ENCODE measurements at places on chromosomes 12 and 14.

GRCh38 chr12:121511916-121512315 is 68.9 kb downstream of the KDM2B start:
- DNase-seq: no peak

DNA sequence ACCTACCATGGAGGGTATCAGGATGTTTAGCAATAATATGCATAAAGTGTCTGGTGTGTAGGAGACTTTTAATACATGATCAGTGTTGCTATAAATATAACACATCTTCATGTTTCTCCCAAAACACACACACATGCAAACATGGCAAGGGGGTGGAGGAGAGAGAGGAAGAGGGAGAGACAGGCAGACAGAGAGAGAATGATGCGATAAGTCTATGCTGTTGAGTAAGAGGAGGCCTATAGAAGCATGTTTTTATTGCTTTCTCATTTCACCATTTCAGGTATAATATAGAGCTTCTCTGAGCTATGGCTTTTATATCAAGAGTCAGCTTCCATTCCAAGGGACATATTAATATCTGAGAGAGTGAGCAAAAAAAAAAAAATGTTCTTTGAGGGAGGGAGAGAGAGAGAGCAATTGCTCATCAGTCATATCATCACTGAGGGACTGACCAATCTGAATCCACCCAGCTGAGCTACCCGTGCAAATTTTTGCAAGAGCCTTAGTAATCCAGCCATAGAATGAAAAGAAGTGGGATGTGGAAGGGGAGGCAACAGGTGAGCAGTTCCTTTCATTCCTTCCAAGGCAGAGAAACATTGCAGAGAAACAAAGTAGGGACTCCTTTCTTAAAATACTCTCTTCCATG is 54.8 kb upstream of the RASSF8 start:
- no peak for DNase-seq

- DNase-seq: no peak
Measured at GRCh38 chr12:15323480-15323879, 1.2 kb downstream of the PTPRO start.

- DNase-seq: no peak
Measured at GRCh38 chr14:90985601-90986242, 74.7 kb downstream of the RPS6KA5 start.

DNA sequence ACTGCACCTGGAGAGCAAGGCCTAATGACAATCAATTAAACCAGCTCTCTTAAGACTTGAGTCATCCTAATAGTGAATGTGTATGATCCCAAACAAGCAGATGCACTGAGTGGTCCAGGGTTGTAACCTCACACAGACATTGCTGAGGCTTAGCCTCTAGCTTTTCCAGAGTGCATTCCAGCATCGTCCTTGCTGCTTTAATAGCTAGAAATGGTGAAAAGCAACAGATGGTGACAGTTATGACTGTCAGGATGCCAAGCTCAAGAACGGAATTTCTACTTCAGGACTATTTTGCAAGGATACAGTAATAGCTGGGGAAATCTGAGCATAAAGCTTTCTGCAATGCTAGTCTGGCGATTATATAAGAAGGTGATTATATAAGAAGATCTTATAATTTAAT is 34.6 kb downstream of the PTPRR start:
- no peak for DNase-seq

GRCh38 chr12:90360300-90360699 is 594.7 kb downstream of the CCER1 start:
- no peak for DNase-seq

- DNase-seq: no peak
Measured at GRCh38 chr14:20801726-20802125, 918 bp downstream of the RNASE1 start.

GRCh38 chr14:104092931-104093365 is 7.4 kb downstream of the ASPG start:
- DNase-seq: no peak

DNA sequence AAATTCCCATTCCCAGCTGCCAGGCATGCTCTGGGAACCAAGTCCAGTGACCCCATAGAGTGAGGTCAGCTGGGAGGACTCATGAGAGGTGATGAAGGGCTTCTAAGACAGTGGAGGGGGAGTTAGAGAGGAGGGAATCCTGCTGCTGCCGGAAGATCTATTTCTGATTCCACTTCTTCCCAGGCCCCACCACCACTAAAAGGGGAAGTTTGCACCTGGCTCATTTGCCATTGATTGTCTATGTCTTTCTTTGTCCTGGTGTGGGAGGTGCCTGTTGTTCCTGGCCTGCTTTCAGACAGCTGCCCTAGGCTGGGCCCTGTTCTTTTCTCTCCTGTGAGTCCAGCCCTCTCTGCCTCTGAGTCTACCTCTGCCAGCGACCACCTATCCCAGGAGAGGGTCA is 3.0 kb upstream of the KRT6A start:
- DNase-seq: no peak

DNA sequence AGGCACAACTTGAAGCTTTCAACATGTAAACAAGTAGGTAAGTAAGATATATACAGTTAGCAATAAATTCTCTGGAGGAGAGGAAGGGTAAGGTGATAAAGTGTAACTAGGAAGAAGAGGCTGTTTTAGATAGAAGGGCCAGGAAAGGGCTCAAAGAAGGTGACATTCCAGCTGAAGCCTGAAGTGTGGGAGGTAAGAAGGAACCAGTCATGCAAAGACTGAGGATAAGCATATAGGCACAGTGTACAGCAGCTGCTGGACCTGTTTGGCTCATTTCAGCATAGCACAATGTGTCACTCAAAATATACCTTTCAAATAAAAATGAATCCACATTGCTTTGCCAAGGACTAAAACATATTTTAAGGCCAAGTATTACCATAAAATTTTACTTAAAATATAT is 28.6 kb upstream of the ARL1 start:
- no peak for DNase-seq

- no peak for DNase-seq
Measured at GRCh38 chr14:48714366-48714765, 871.8 kb downstream of the RPS29 start.

- no peak for DNase-seq
Measured at GRCh38 chr12:21718403-21718802, 56.1 kb downstream of the KCNJ8 start.

- DNase-seq: no peak
Measured at GRCh38 chr14:64826845-64827244, 52.9 kb downstream of the SPTB start.

DNA sequence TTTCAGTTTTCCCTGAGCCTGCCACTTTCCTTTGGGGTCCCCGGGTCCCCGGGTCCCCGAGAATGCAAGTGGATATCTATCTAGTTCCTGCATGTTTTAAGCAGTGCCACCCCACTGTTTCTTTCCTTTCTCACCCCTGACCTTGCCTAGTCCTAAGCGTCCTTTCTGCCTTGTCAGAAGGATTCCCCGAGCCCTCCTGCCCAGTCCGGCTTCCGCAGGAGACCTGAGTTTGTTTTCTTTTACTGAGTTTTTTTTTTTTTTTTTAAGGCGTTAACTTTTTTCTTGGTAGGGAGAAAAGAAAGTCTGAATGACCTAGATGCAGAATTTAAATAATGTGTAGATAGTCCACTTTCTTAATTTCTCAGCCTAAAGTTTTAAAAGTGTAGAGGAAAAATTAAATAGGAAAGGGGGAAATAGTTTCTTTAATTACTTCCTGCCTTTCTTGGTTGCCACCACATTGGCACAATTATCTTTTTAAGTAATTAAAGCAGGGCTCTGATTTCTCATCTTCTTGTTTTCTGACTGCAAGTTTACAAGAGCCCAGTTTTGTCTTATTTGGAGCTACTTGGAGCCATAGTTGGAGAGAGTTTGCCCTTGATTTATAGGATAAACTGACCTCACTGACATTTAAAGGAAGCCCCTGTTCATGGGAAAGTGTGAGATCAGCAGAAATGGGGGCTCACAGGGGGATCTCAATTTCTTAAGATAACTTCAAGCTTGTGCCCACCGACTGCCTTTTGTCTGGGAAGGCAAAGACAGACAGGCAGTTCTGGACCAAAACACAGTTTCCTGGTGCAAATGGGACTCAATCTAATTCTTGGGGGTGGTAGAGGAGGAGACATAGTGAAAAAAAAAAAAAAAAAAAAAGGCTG is 2.9 kb downstream of the PAX9 start:
- DNase-seq: no peak

DNA sequence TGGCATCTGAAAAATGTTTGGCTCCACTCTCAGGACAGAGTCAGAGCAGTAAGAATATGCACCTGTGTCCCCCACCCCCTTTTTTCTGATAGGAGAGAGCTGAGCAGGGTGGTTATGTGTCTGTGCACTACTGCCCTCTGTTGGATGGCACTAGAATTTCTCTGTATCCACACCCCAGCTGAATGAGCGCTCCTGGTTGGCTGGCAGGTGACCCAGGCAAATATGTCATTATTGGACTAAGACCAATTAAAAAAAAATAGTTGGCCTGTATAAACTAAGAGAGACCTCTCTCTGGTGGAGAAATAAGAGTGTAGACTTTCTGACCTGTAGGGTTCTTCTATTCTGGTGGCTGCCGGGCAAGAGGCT is 107.0 kb downstream of the PTCSC3 start:
- peak; percentile 23 for DNase-seq

DNA sequence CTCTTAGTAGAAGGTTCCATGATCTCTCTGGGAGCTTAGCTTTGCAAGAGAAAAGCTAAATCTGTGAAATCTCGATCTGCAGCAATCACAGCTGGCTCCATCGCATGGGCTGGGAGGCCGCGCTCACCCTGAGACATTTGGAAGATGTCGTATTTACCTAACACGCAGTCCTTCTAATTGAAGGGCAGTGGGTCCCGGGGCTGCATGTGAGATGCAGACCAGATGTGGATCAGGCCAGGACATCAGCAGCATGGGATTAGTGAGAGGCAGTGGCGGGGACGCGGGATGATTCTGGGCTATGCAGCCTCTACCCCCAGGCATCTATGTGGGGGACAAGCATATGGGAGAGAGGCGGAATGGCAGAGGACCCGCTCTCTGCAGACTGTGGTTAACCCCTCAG is 312.4 kb upstream of the RTL1 start:
- no peak for DNase-seq

GRCh38 chr14:97116546-97116945 is 319.4 kb downstream of the VRK1 start:
- DNase-seq: no peak

- DNase-seq: peak; percentile 13
Measured at GRCh38 chr14:39762576-39763401, 330.6 kb upstream of the FBXO33 start.

DNA sequence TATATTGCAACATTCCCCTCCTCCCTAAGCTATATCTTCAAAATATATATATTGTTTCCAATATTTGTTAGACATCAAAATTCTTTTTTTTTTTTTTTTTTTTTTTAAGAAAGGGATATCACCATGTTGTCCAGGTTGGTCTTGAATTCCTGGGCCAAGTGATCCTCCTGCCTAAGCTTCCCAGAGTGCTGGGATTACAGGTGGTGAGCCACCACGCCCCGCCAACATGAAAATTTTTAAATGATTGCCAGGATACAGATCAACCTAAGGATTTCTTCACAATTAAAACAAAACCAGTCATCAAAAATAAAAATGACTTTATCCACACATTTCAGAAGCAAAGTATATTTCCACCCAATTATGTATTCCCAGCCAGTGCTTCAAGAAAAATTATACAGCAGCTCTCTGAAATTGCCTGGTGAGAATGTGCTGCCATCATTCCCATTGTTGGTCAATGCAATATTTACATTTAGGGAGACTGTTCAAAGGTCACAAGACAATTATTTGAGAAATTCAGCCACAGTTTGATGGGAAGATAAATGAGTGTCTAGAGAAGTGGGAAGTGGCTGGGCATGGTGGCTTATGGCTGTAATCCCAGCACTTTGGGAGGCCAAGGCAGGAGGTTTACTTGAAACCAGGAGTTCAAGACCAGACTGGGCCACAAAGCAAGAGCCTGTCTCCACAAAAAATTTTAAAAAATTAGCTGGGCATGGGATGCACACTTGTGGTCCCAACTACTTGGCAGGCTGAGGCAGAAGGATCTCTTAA is 141.7 kb upstream of the AMIGO2 start:
- peak; percentile 69 for DNase-seq

DNA sequence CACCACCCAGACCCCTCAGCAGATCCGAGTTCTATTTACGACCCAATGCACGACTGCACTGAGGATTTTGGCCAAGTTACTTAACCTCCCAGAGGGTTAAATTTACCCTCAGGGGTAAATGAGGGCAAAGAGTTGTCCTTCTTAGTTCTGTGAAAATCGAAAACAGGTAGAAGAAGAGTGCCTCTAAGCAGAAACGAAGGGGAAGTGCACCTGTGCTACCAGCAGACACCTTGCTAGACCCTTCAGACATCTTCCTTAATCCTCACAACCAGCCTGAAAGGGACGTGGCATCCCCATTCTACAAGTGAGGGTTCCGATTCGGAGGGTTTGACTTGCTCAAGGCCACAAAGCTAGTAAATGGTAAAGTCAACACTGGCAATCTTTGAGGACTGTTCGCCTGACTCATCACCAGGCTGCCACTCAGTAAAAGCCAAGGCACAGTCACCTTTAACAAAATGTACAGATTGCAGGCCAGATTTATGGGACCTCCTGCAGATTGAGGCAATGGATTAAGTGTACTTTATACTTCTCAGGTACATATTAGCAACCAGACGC is 1.6 kb downstream of the GSG1 start:
- no peak for DNase-seq

DNA sequence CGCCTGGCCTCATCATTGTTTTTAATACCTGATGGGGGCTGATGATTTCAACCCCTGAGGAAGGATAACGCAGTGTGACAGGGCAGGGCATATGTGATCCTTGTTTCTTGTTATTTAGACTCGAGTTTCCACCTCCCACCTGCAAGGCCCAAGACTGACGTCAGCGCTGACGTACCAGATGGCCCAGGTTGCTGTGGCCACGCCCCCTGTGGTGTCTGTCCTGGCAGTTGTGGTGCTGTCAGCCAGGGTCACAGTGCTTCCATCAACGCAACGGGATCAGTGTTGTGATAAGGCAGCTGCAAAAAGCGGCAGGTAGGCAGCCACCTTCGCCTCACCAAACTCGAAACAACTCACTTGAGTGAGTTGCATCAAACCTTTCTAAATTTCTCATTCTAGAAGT is 18.4 kb downstream of the DDX51 start:
- no peak for DNase-seq

DNA sequence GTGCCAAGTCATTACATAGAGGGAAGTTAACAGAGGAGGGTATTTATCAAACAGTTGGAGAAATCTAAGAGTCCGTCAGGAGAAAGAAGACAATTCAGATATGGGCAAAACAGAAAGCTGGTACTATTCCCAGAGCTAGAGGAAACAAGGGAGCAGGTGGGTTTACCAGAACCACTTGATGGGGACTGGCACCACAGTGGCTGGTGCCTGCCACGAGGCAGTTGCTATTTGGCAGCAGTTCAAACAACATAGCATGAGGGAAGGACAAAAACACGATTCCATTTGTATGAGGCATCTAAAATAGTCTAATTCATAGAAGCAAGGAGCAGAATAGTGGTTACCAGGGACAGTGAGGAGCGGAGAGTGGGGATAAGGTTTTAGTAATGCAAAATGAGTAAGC is 24.6 kb upstream of the KLRD1 start:
- DNase-seq: no peak

- DNase-seq: no peak
Measured at GRCh38 chr14:75877292-75877691, 104.5 kb downstream of the TGFB3 start.

DNA sequence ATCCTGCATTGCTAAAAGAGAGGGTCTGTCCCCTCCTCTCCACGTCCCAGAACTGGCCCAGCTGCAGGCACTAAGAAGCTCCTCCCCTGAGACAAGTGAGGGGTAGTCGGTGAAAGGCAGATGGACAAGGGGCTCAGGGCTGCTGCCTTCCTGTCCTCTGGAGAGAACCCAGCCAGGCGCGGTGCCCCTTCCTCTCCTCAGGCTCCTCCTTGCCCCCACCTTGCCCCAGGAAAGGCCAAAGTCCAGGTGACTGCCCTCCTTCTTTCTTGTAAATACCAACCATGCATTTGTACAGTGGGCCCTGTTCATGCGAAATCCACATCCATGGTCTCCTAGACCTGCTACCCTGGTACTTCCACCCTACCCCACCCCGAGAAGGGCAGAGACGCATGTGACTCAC is 9.7 kb downstream of the PPP1R1A start:
- DNase-seq: no peak
